ENCODE measurements at places on chromosomes 1 and 21. TPM values are rescaled to one million over a fixed set of nuclear protein-coding genes. Genes with fewer than 3 reads are reported as not detected.

The TMIGD3 gene
- total RNA-seq: 0.59 TPM

The TSTD1 gene
- total RNA-seq: 1.5 TPM

The NBPF20 gene
- 1.5 TPM for total RNA-seq

The TRIM63 gene
- total RNA-seq: not detected

The AQP10 gene
- not detected for total RNA-seq

The C1orf216 gene
- total RNA-seq: 8.2 TPM

The UQCRH gene
- total RNA-seq: 475 TPM

The ARMH1 gene
- not detected for total RNA-seq

The KRTAP13-2 gene
- total RNA-seq: not detected

The DCST2 gene
- total RNA-seq: not detected

The CFAP74 gene
- total RNA-seq: not detected

The PSMB2 gene
- total RNA-seq: 91.0 TPM

The HES4 gene
- 14.3 TPM for total RNA-seq

The WNT9A gene
- 0.20 TPM for total RNA-seq

The C8B gene
- not detected for total RNA-seq

The FPGT gene
- total RNA-seq: 9.9 TPM

The INAVA gene
- total RNA-seq: not detected

The FAM131C gene
- total RNA-seq: 0.10 TPM

The CFH gene
- total RNA-seq: 3.2 TPM

The APOBEC4 gene
- total RNA-seq: not detected

The ATAD3C gene
- not detected for total RNA-seq

The TNFRSF18 gene
- total RNA-seq: not detected

The SLC35F3 gene
- total RNA-seq: not detected

The LRRC39 gene
- 0.13 TPM for total RNA-seq

The FALEC gene
- total RNA-seq: not detected

The ITLN2 gene
- total RNA-seq: not detected

The CDKN2C gene
- 24.2 TPM for total RNA-seq

The NOL9 gene
- total RNA-seq: 20.6 TPM

The HNRNPCL1 gene
- not detected for total RNA-seq

The MMEL1 gene
- 0.25 TPM for total RNA-seq

The TMEM54 gene
- total RNA-seq: 31.1 TPM

The CD1C gene
- not detected for total RNA-seq

The IL19 gene
- total RNA-seq: not detected

The ARHGAP29 gene
- 232 TPM for total RNA-seq

The TRPM2 gene
- total RNA-seq: 18.3 TPM

All from mammary microvascular endothelial cell (primary cell).